ENCODE measurements at places on chromosomes 11 and 22.

GRCh38 chr11:69686856-69687255 is 11.7 kb upstream of the LTO1 start:
- no peak for DNase-seq

- no peak for DNase-seq
Observed at GRCh38 chr22:35589071-35589755, 27.9 kb downstream of the MB start.

GRCh38 chr11:69437001-69437875 is 44.2 kb upstream of the LINC01488 start:
- DNase-seq, result no peak

GRCh38 chr22:21827628-21828267 is 39.7 kb downstream of the MAPK1 start:
- DNase-seq, result no peak

GRCh38 chr11:130344841-130345240 is 30.1 kb upstream of the ZBTB44 start:
- no peak for DNase-seq

GRCh38 chr11:69357458-69358397 is 63.8 kb downstream of the MYEOV start:
- DNase-seq, result no peak

DNA sequence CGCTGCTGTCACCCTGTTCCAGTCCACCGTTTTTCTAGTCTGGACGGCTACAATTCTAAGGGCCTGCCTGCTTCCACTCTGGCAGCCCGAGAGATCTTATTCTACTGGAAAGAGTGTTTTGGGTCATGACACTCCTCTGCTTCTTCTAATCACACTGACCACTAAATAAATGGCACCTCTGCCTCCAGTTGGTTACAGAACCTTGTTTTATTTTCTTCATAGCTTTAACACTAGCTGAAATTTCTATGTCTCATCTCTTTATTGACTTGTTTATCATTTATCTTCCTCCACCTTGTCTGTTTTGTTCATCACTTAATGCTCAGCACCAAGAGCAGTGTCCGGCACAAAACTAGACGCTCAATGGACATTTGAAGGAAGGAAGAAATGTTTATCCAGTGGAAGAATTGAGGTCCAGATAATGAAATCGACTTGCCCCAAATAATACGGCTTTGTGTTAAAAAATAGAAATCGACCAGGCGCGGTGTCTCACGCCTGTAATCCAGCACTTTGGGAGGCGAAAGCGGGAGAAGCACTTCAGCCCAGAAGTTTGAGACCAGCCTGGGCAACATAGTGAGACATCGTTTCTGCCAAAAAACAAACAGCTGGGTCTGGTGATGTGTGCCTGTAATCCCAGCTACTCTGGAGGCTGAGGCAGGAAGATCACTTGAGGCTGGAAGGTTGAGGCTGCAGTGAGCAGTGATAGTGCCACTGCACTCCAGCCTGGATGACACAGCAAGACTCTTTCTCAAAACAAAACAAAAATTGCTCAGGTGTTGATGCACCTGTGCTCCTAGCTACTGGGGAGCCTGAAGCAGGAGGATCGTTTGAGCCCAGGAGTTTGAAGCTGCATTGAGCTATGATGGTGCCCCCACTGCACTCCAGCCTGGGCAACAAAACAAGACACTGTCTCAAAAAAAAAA is 693 bp upstream of the PRR14L start:
- no peak for DNase-seq

- no peak for DNase-seq
Observed at GRCh38 chr11:85725510-85726258, 39.7 kb upstream of the CCDC89 start.

DNA sequence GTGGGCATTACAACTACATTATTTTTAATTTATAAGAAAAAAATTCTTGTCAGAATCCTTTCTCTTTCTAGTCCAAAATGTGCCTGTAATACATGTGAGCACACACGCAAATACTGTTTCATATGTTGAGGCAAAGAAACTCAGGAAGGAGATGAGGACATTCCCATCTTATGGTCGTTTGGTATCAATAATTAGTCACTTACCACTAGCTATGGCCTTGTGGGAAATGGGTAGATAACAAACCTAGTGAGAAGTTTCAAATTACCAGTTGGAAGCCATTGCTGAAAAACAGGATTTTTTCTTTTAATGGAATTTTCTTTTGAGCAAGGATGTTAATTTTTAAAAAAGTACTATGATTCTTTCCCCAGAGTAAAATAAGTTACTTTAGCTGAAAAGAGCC is 25.7 kb downstream of the AMOTL1 start:
- DNase-seq, result no peak

- no peak for DNase-seq
Observed at GRCh38 chr11:116409238-116409637, 363.5 kb downstream of the BUD13 start.

DNA sequence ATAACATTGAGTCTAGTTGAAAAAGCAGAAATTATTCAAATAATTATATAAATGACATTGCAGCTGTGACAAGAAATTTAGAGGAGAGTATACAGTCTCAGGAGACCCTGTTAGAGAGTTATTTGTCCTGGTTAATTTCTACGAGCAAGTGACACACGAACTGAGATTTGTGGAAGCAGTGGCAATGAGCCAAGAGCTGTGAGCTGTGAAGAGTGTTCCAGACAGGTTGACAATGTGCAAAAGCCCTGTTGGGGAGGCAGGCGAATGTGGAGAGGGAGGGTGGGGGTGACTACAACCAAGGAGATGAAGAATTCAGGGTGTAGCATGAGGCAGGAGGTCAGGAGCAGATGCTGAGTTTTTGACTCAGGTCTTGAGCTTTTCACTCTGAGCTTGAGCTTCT is 620.2 kb upstream of the TENM4 start:
- DNase-seq, result no peak

DNA sequence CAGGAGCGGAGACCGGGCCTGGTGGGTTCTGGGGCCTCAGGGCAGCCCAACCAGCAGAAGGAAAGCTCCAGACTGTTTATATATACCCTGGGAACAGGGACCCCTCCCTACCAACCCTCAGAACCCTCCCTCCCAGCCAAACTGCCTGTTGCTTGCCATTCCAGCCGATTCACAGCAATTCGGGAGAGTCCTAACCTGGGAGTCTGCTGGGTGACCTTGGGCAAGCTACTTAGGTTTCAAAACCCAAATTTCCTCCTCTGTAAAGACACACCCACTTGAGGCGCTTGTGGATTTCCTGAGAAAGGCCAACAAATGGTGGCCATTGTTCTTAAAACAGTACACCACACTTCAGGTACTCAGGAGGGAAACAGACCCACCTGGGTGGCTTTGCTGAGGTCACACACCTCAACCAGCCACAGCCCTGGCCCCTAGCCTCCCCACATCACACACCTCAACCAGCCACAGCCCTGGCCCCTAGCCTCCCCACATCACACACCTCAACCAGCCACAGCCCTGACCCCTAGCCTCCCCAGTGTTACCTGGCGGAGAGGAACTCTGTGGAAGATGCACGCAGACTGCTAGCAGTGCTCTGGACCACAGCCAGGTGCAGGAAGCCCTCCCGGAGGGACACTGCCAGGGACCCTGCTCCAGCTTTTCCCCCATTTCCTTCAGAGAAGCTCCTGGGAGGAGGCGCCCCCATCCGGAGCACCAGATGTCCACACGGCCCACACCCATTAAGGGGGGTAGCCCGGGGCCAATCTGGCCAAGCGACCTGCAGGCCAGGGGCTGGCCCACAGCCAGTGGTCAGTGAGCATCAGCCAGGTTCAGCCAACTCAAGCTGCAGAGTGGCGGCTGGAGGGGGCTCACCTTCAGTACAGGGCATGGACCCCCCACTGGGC is 6.2 kb downstream of the SHISA8 start:
- no peak for DNase-seq

GRCh38 chr11:36688571-36689291 is 90.7 kb upstream of the RAG2 start:
- DNase-seq, result no peak

GRCh38 chr11:126197277-126197939 is 14.0 kb downstream of the RPUSD4 start:
- no peak for DNase-seq

DNA sequence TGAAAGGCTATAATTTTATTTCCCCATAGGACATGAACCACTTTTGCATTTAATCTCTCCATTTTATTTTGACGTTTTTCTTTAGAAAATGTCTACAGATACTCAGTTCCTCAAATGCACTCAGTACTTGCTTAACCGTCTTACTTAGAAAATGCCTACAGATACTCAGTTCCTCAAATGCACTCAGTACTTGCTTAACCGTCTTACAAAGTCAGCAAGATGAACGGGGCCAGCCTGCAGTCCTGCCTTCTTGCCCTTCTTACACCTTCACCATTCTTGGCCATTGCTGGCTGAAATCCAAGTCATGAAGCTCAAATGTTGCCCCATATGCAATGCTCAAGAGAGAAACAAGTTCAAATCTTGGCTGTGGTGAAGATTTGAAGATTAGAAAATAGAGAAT is 34.1 kb downstream of the CSNK2A3 start:
- DNase-seq, result no peak

GRCh38 chr11:68589547-68590216 is 94.7 kb upstream of the GAL start:
- no peak for DNase-seq

DNA sequence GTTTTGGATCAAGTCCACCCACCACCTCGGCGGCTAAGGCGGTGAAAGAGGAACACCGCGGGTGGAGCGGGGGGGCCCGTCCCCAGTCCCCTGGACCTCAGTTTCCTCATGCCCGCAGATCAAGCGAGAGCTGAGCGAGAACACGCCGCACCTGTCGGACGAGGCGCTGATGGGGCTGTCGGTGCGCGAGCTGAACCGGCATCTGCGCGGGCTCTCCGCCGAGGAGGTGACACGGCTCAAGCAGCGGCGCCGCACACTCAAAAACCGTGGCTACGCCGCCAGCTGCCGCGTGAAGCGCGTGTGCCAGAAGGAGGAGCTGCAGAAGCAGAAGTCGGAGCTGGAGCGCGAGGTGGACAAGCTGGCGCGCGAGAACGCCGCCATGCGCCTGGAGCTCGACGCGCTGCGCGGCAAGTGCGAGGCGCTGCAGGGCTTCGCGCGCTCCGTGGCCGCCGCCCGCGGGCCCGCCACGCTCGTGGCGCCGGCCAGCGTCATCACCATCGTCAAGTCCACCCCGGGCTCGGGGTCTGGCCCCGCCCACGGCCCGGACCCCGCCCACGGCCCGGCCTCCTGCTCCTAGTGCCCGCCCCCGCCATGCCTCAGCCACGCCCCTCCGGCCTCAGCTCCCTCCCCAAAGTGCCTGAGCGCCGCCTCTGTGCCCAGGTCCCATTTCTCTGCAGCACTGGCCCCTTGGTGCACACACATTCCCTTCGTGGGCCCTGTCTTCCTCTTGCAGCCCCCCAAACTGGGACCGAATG is 12.7 kb downstream of the MAFF start:
- DNase-seq, result no peak

GRCh38 chr22:39958009-39958711 is 2.0 kb upstream of the TMA7B start:
- DNase-seq, result no peak

GRCh38 chr11:122207921-122208764 is 92.1 kb upstream of the BLID start:
- no peak for DNase-seq

- peak; percentile 43 for DNase-seq
Observed at GRCh38 chr22:26546282-26546681, 34.0 kb upstream of the TFIP11 start.

DNA sequence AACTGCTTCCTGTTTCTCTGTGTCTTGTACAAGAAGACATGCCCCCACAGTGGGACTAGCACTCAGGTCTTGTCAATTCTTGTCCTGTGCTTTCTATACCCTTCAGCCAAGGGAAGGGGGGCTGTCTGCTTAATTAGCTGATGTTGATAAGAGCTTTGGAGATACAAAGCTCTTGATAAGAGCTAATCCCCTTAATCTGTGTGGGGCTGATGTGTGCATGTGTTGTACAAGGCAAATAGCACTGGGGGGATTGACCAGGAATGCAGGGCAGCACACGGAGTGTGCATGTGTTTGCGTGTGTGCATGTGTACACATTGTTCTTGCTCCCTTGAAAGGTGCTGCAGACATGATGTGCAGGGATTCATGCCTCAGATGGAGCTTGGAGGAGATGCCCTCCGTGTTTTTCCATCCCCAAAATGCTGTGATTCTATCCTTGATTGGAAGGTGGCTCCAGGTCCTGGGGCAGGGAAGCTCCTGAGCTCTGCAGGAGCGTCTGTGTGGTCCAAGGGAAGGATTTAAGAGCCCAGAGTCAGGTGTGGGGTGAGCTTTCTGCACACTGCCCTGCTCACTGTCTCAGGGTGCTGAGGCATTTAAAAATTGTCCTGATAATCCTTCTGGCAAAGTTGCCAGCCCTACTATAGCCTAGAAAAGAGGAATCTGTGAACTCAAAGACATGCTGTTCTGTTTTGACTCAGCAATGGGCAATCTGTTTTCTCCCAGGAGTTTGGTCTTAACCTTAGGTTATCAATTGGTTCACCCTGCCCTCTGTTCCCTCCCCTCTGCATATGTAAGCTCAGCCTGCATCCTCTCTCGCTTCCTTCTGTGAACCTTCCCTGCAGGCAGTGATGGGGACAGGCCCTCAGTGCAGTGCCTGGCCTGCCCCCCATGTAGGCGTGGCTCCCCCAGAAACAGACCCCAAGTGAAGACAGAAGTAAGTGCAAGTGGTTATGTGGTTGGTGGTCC is 102.0 kb downstream of the GRIK4 start:
- DNase-seq, result no peak

- DNase-seq, result no peak
Observed at GRCh38 chr11:112903340-112903739, 57.9 kb upstream of the NCAM1 start.

DNA sequence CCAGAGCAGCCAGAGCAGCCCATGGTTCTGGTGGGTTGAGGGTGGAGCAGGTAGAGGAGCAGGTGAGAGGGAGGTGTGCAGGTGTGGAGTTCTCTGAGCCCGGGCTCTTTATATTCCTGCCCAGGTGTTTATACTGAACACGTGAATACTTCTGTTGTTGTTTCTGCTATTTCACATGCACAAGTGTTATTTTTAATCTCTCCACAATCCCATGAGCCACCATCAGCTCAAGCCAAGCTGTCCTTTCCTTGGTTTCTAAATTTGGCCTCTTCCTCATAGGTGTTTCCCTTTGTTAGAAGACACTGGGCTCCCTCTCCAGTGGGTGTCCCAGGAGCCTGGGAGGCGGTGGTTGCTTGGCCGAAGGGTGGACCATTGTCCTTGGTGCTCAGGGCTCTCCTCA is at the start of gene KRTAP5-3:
Gene KRTAP5-3 (minus strand): TSS at position 101 of the 400 bp plus-strand sequence. CDS start 78 bp downstream, at position 23.
- no peak for DNase-seq

All from NCI-H510A (cell line).